ENCODE measurements at places on chromosomes 2 and 18. TPM values are rescaled to one million over a fixed set of nuclear protein-coding genes. Genes with fewer than 3 reads are reported as not detected.
A peak's percentile ranks its signal among the peaks of the same experiment; 100 is the strongest.

Gene CTLA4
- not detected for total RNA-seq

Gene CAD
- total RNA-seq, result 53.5 TPM

Gene RFTN2
- under 0.01 TPM for total RNA-seq

DNA sequence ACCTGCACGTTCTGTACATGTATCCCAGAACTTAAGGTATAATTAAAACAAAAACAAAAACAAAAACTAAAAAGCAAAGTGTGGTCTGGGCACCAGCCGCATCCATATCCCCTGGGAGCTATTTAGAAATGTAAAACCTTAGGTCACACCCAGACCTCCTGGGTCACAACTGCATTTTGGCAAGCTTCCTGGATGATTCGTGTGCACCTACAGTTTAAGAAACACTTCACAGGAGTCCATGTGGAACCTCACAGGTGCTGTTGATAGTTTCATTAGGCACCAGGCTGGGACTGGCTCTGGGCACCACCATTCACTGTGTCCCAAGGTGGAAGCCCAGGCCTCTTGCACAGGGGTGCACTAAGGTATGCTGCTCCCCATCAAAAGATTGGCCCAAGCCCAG, 103.6 kb upstream of the BOD1L2 start:
- DNase-seq, result no peak

DNA sequence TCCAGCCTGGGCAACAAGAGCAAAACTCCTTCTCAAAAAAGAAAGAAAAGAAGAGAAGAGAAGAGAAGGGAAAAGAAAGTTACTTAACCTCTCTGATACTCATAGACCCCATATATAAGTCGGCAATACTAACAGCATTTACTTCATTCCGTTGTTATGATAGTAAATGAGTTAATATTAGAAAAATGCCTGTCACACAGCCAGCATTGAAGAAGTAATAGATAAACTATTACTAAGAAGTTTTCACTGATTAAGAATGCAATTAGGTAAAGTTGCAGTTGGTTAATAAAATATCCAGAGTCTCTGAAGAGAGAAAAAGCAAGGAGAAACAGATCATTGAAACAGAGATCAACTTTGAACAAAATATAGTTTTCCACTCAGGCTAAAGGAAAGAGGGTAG, 161.3 kb upstream of the UBE2E3 start:
- peak; percentile 54 for DNase-seq

DNA sequence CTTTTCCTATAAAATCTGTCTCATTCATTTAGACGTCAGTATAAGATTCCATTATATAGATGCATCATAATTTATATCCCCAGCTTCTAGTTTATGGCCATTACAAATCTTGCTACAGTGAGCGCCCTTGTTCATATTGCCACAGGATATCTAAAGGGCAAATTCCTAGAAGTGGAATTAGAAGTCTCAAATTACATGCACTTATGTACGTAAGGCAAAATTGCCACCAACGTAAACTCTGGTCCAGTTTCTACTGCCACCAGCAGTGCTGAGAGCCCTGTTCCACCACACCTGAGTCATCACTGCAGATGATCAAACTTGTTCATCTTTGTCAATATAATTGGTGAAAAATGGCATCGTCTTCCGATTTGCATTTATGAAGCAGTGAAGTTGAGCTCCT, 90.9 kb upstream of the ID2 start:
- no peak for DNase-seq

GRCh38 chr2:119231975-119232665, 8.5 kb downstream of the STEAP3 start:
- DNase-seq, result no peak

GRCh38 chr2:174750923-174751441, 13.3 kb downstream of the CHRNA1 start:
- no peak for DNase-seq

- no peak for DNase-seq
Observed at GRCh38 chr18:21943456-21943855, 202.9 kb downstream of the MIB1 start.

DNA sequence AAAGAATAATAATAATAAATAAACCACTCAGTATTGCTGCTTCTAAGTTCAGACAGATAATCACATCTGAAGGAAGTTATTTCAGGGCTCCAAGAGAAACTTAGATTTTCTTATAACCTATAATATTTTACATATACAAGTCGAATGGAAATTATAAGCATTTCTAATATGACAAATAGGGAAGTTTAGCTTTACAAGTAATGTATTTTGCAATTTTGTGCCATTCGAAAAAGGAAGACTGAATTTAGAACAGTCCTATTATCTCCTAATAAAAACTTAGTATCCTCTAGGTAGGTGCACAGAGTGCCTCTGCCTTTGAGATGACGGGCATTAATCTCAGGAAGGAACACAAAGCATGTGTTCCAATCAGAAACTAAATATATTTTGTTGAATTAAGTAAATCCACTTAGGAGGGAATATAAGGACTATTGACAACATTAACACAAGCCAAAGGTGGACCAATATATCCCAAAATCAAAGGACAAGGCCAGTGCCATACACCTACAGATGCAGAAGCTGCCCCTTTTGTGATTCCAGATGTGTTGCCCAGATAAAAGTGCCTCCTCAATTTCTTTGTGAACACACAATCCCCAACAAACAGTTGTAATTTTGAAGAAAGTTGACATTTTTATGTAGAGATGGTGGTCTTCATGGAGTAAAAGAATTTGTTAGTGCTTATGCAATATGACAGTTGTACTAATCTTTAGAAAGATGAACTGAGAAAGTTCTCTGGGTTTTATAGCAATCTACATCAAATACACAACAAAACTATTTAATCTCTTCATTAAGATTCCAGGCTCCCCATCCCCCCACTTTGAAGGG, 36.6 kb downstream of the PTCD3 start:
- no peak for DNase-seq

DNA sequence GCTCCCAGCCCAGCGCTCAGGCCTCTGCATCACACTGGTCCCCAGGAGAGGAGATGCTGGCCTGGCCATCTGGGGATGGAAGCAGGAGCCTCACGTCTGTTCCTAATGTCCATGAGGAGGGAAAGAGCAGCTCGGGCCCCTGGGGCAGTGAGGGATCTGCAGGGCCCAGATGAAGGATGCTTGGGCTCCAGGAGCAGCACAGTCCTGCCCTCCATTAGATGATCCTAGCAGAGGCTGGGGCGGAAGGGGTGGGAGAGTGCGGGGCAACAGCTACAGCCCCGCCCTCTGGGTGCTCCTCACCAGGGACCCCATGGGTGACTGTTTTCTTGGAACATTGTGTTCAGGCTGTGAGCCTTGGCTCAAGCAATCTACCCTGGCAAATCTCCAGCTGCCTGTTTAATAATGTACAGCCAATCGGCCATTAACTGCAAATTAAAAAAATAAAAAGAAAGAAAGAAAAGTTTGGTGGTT, 49.7 kb downstream of the TNS1 start:
- DNase-seq, result peak; percentile 69

DNA sequence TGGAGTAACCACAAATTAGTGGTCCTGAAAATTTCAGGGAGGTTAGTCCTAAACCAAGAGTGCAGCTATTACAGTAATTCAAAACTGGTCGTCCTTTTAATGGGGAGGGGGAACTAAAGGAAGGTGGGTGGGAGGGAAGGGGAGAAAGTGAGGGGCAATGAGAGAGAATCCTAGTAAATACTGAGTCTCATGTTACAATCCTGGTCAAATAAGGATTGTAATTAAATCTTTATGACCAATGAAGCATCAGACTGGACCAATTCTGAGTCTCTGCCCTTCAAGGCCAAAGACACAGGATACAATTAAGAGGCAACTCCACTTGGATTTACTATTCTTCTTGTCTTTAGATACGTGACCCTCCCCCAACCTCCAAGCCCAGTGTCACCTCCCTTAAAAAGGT, 262.9 kb downstream of the BCL11A start:
- no peak for DNase-seq
